ENCODE measurements at places on chromosomes 12 and 14. TPM values are rescaled to one million over a fixed set of nuclear protein-coding genes. Genes with fewer than 3 reads are reported as not detected.

EIF2S3B gene
- not detected for total RNA-seq

ERC1 gene
- total RNA-seq: 184 TPM

FGF6 gene
- not detected for total RNA-seq

LIN7A gene
- 23.1 TPM for total RNA-seq

PMEL gene
- total RNA-seq: 3.5 TPM

All from Peyer's patch (tissue), 4 donors.